Fibroblast of skin of right biceps (primary cell): ENCODE measurements at places on chromosomes 7 and 10.

GRCh38 chr7:28005075-28005846, 175.3 kb downstream of the JAZF1 start:
- peak; percentile 39 for DNase-seq

GRCh38 chr7:30865821-30866220, 45.8 kb upstream of the AQP1 start:
- DNase-seq: no peak

GRCh38 chr10:120755771-120756170, 95.4 kb upstream of the WDR11 start:
- no peak for DNase-seq

DNA sequence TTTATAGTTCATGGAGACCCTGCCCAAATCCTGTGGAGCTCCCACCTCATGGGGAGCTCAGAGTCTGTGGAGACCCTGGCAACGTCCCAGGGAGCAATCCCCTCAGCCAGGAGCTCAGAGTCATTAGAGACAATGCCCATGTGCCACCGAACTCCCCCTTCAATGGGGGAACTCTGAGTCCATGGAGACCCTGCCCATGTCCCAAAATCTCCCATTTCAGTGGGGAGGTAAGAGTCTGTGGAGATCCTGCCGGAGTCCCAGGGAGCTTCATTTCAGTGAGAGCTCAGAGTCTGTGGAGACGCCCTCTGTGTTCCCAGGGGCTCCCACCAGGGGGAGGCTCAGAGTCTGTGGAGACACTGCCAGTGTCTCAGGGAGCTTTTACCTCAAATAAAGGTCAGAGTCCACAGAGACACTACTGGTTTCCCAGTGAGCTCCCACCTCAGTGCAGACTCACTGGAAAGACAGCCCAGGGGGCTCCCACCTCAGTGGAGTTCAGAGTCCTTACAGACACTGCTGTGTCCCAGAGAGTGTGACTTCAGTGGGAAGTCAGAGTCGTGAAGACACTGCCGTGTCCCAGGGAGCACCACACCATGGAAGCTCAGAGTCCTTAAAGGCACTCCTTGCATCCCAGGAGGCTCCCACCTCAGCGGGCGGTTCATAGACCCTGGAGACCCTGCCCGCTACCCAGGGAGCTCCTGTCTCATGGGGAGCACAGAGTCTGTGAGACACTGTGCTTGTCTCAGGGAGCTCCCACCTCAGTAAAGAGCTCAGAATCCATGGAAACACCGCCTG, 5.0 kb downstream of the MYO1G start:
- DNase-seq: no peak

DNA sequence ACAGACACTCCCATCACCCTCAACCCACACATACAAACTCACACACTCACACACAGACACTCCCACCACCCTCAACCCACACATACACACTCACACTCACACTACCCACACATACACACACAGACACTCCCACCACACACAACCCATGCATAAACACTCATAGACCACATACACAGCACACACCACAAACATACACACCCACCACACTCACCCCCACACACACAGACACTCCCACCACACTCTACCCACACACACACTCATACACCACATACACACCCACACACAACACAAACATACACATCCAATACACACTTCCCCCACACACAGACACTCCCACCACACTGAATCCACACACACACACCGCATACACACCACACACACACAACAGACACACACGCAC, 521.2 kb downstream of the TCERG1L start:
- no peak for DNase-seq

GRCh38 chr10:88979603-88980002, 11.0 kb upstream of the FAS start:
- DNase-seq: no peak

- DNase-seq: no peak
Measured at GRCh38 chr10:23070913-23071218, 24.5 kb upstream of the MSRB2 start.

GRCh38 chr7:15765753-15766152, 79.3 kb upstream of the MEOX2 start:
- no peak for DNase-seq

DNA sequence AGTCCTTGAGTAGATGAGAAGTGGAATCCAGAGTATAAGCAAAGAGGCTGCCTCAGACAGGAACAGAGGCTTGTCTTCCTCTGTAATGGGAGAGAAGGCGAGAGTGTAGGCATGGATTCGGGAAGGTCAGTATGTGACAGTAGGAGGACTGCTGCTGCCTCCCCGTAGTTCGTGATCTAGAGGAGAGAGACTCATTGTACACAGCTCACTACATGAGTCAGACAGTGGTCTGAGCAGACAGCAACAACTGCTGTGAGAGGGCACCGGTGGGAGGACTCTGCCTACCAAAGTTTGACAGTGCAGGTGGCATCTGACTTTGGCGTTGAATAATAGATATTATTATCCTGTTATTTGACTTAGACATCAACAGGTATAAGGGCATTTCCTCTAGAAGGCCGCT, 319.4 kb downstream of the NRG3 start:
- DNase-seq: no peak

- no peak for DNase-seq
Measured at GRCh38 chr10:46014206-46014605, 16.2 kb downstream of the NCOA4 start.

GRCh38 chr7:36916619-36917018, 192.3 kb upstream of the AOAH start:
- no peak for DNase-seq

DNA sequence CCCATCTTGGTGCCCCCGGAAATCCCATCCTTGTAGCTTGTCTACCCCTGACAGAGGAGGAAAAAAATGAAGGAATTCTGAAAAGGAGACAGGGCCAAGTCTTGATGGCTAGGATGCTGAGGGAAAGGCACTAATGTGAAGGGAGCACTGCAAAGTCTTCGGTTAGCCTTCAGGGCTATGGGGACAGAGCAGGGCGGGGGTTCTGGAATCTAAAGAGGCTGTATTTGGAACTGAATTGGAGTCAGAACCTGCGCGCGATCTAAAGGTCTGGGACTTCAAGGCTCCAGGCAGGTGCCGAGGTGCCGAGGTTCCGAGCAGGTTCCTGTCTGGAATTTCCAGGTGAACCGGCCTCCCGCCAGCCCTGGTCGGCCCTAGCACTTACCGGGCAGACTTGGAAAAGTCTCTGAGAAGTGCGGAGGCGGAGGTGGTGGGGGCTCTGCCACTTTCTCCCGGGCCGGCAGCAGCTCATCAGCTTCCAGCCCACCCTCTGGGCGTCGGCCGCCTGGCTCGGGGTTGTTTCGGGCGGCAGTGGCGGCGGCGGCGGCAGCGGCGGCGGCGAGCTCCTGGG, 781 bp downstream of the GBX1 start:
- DNase-seq: no peak

- DNase-seq: peak; percentile 92
Measured at GRCh38 chr7:156640257-156640948, at the start of gene RNF32. Gene RNF32 (plus strand): TSS chr7:156640774. CDS start chr7:156643878, 3,104 bp downstream.

GRCh38 chr7:127392566-127393367, at the start of gene ZNF800:
Gene ZNF800 (minus strand): TSS chr7:127392708. CDS start chr7:127391557, 1,151 bp downstream.
- peak; percentile 88 for DNase-seq

DNA sequence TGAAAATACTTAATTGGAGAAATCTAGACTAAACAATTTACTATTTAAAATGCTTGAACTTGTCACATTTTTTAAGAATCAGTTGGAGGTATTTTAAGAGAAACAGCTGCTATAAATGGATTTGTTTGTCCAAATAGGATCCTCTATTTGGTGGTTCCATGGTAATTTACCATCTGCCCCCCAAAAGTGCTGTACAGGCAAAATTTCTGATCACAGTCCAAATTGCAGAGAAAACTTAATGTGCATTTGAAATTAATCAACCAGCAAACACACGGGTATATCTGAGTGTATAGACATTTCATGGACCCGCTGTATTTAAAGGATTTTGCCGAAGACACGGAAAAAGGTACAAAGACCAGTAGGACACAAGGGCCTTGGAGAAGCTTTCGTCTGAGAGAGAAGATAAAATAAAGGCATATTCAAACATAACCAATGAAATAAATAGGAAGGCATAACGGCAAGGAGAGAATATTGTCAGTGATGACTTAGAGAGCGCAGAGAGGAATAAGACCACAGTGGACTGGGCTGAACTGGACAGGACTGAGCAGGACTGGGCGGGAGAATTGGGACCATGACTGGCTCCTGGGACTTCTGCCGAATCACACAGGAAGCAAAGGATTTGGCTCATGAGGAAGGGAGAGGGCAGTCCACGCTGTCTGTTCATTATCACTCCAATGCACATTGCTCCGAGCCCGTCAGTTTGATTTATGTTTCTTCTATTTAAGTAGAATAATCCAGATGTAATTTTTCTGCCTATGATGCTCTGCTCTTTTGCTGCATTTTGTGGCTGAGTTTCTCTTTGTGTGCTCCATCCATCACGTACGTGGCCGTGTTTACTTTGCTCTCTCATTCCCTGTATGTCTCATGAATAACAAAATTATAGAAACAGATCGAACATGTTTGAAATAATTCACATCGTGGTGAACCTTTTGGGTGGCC, 112.8 kb downstream of the PRLHR start:
- DNase-seq: no peak

- DNase-seq: no peak
Measured at GRCh38 chr7:77699056-77699455, 2.8 kb downstream of the RSBN1L start.

GRCh38 chr10:125061557-125062226, 98.7 kb downstream of the CTBP2 start:
- no peak for DNase-seq

GRCh38 chr10:98029149-98030092, 1.0 kb downstream of the CRTAC1 start:
- DNase-seq: no peak

DNA sequence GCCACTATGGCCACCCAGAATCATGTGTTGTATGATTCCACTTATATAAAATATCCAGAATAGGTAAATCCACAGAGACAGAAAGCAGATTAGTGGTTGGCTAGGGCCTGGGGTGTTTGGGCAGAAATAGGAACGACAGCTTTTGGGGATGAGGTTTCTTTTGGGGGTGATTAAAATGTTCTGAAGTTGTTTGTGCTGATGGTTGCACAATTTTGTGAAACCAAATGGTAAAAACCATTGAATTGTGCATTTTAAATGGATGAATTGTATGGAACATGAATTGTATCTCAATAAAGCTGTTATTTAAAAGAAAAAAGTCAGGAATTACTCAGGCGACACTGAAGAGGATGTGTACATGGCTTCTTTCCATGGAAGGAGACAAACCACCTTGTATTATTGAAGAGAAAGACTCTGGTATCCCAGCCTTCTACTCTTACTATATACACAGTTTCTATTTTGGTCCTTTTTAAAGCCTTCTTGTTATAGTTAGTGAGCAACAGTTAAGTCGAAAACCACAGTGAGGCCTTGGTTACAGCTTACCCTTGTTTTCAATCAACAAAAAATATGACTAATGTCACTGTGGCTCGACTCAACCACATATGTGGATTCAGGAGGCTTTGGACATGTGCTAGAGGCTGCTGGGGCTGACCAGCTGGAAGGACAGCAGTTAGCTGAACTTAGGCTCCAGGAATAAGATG, 57.1 kb upstream of the KMT2E start:
- DNase-seq: peak; percentile 89
